ENCODE measurements at places on chromosomes 11 and 22. TPM values are rescaled to one million over a fixed set of nuclear protein-coding genes. Genes with fewer than 3 reads are reported as not detected.

TSSK2 gene
- not detected for total RNA-seq

DNA sequence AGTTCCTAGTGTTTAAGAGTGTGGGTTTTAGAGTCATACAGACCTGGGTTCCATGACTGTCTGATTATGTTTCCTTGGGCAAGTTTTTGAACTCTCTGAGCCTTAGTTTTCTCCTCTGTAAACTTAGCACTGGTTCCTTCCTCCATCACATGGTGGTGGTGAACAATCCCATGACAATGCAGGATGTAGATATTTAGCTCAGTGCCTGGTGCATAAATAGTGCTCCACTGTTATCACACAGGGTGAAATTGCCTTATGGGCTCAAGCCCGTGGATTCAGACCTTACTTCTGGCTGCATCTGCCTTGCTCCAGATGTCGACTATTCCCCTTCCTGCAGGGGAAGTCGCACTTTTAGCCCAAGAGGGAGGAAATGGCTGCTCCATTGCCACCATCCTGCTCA is 62.7 kb downstream of the LDLRAD3 start:
- no peaks in the 10 kb centered on the region for H3K4me1 ChIP-seq
- no peaks in the 10 kb centered on the region for H3K27me3 ChIP-seq
- H3K4me3 ChIP-seq = no peak overlapping the region
- H3K27ac ChIP-seq = no peak overlapping the region
- H3K36me3 ChIP-seq = no peaks in the 10 kb centered on the region

GTSE1 gene
- total RNA-seq = not detected

DNA sequence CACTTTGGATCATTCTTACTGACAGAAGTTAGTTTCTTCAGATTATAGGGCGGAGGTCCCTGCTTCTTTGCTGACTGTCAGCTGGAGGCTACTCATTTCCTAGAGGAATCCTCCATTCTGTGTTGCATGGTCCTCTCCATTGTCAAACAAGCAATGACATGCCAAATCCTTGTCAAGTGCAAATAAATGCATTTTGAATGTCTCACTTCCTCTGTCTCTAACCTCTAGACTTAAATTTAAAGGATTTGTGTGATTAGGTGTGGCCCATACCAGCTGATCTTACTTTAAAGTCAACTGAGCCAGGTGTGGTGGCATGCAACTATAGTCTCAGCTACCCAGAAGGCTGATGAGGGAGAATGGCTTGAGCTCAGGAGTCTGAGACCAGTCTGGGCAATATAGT is 458.4 kb upstream of the CCDC179 start:
- H3K4me1 ChIP-seq = no peaks in the 10 kb centered on the region
- H3K27me3 ChIP-seq = no peaks in the 10 kb centered on the region
- no peak overlapping the region for H3K4me3 ChIP-seq
- H3K27ac ChIP-seq = no peak overlapping the region

FAT3 gene
- total RNA-seq = 2.6 TPM

RCOR2 gene
- 11.8 TPM for total RNA-seq

DNA sequence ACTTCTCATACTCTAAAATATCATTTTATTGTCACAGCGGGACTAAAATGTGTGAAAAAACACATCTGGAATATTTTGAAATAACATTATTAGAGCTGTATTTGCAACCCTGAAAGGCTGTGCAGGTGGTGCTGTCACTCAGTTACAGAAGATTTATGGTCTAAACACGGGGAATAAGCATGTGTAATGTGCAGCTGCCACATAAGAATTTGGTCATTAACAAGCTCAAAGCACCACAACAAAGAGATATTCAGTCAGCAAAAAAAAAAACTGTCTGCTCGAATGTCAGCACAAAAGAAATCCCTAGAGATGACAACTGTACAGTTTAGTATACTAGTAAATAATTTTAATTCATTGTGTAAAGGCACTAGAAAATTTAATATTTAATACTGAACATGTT is 31.3 kb downstream of the TMEM123 start:
- peaks cover 2% of the 10 kb centered on the region for H3K36me3 ChIP-seq
- no peaks in the 10 kb centered on the region for H3K27me3 ChIP-seq

DNA sequence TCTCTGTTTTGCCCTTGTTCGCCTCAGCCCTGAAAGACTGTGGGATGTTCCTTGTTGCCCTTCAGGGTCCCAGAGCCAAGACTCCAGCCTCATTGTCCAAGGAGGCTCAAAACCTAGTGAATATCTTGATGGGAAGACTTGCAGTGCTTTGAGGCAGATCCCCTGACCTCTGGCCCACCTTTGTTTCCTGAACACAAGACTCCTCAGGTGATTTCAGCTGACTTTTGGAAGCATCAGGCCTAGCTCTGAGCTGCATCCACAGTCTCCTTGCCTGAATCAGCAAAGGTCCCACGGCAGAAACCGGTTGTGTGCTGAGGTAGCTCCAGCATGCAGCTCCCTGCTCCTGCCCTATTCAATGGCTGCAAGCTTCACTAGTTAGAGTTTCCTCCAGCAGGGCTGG is 159.3 kb upstream of the B3GAT1 start:
- H3K36me3 ChIP-seq = no peaks in the 10 kb centered on the region
- H3K4me3 ChIP-seq = no peak overlapping the region
- no peak overlapping the region for H3K27ac ChIP-seq
- no peaks in the 10 kb centered on the region for H3K4me1 ChIP-seq
- H3K27me3 ChIP-seq = no peaks in the 10 kb centered on the region

DNA sequence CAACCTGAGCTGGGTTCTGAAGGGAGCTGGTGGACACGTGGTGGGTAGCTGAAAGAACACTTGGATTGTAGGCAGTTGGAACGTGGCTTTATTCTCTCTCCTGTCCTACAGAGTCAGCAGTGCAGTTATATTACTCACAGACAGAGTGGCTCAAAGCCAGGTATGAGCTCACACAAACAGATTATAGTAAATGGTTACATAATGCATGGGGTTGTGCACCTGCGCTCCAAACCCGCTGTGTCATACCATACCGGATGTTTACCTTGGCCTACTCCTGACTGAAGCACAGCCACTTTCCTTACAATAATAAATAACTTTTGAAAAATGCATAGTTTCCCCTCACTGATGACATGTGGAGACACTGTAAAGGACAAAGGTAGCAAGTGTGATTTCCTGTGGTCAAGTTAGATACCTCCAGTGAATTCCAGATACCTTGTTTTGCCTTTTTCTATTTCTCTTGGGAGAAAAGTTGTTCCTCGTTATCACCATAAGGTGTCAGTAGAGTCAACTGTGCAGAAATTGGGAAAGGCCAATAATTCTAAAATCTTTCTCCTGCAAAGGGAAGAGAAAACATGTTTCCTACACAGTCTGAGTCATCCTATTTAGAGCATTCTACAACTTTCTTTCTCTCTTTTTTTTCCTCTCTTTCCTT is 13.5 kb downstream of the MS4A6A start:
- no peaks in the 10 kb centered on the region for H3K27me3 ChIP-seq
- no peak for DNase-seq
- no peak overlapping the region for H3K27ac ChIP-seq
- no peaks in the 10 kb centered on the region for H3K36me3 ChIP-seq

PRODH gene
- total RNA-seq = 1.0 TPM

GRCh38 chr11:7272373-7272772 is 20.7 kb downstream of the SYT9 start:
- no peak overlapping the region for H3K4me3 ChIP-seq
- no peak for DNase-seq
- no peak overlapping the region for H3K27ac ChIP-seq
- H3K36me3 ChIP-seq = no peaks in the 10 kb centered on the region
- no peaks in the 10 kb centered on the region for H3K4me1 ChIP-seq
- H3K27me3 ChIP-seq = no peaks in the 10 kb centered on the region

- H3K4me1 ChIP-seq = no peaks in the 10 kb centered on the region
- H3K27ac ChIP-seq = peak within 1 kb of the TSS; percentile 77
- no peaks in the 10 kb centered on the region for H3K27me3 ChIP-seq
- DNase-seq = peak; percentile 78
- H3K36me3 ChIP-seq = no peaks in the 10 kb centered on the region
These were observed at the start of gene CLTCL1 for GRCh38 chr22:19291580-19292457. Gene CLTCL1, minus strand, starts transcription at chr22:19291719. Its CDS starts 78 bp downstream, at chr22:19291641.

- no peaks in the 10 kb centered on the region for H3K36me3 ChIP-seq
- no peak overlapping the region for H3K4me3 ChIP-seq
- DNase-seq = no peak
- no peak overlapping the region for H3K27ac ChIP-seq
- H3K4me1 ChIP-seq = no peaks in the 10 kb centered on the region
These were observed 95.7 kb downstream of the PDE2A start for GRCh38 chr11:72578566-72578965.

GRCh38 chr11:8757533-8757932 is 74.9 kb downstream of the RPL27A start:
- peak overlapping the region; percentile 78 for H3K27ac ChIP-seq
- H3K36me3 ChIP-seq = no peaks in the 10 kb centered on the region
- no peak for DNase-seq
- no peaks in the 10 kb centered on the region for H3K27me3 ChIP-seq
- H3K4me1 ChIP-seq = peaks cover 30% of the 10 kb centered on the region

DNA sequence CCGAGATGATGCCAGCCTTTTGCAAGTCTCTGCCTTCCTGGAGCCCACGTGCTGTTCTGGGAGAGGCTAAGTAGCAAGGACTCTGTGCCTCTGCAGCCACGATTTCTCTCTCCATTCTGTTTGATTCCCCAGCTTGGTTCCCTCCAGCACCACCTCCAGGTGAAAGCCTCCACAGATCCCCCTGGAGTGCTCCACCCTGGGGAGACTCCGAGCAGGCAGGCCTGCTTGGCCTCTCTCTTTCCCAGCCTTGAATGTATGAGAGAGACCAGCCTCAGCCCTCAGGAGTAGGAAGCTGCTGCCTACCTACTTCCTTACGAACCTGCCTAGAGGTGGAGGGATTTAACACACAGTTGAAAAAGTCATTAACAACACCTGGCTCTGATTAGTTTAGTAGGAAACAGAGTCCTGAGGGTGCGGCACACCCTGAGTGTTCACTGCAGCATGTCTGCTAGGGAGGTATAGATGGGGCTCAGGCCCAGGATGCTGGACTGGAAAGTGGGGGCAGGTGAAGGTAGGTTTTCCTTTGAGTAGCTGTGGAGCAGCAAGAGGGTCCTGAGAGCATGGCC is 22.5 kb downstream of the TMPRSS5 start:
- no peaks in the 10 kb centered on the region for H3K36me3 ChIP-seq
- H3K27ac ChIP-seq = no peak overlapping the region
- no peaks in the 10 kb centered on the region for H3K27me3 ChIP-seq
- H3K4me3 ChIP-seq = no peak overlapping the region
- H3K4me1 ChIP-seq = no peaks in the 10 kb centered on the region
- no peak for DNase-seq

GRCh38 chr22:49302150-49302460 is 525.6 kb downstream of the BRD1 start:
- H3K27ac ChIP-seq = no peak overlapping the region
- no peak overlapping the region for H3K4me3 ChIP-seq
- H3K27me3 ChIP-seq = no peaks in the 10 kb centered on the region
- no peak for DNase-seq
- H3K36me3 ChIP-seq = no peaks in the 10 kb centered on the region

OR4A47 gene
- not detected for total RNA-seq

DNA sequence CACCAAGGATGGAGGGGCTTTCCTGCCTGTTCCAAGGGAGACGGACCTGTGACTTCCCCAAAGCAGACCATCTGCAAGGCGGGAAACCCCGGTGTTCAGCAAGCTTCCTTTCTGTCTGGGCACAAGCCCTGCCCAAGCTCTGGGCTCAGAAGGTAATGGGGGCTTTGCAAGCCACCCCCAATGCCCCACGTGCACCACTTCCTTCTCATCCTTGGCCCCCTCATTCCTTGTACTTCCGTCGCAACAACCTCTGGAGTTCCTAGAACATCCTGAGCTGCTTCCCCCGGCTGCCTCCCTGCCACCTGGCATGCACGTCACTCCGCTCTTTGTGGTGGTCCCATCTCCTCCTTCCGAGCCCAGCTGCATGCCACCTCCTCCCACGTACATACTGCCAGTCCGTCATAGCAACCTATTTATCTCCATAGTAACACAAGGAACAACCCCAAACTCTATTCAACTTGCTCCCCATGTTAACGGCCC is 3.9 kb downstream of the MYEOV start:
- H3K27me3 ChIP-seq = no peaks in the 10 kb centered on the region
- H3K4me1 ChIP-seq = no peaks in the 10 kb centered on the region
- H3K4me3 ChIP-seq = no peak overlapping the region
- DNase-seq = no peak

DNA sequence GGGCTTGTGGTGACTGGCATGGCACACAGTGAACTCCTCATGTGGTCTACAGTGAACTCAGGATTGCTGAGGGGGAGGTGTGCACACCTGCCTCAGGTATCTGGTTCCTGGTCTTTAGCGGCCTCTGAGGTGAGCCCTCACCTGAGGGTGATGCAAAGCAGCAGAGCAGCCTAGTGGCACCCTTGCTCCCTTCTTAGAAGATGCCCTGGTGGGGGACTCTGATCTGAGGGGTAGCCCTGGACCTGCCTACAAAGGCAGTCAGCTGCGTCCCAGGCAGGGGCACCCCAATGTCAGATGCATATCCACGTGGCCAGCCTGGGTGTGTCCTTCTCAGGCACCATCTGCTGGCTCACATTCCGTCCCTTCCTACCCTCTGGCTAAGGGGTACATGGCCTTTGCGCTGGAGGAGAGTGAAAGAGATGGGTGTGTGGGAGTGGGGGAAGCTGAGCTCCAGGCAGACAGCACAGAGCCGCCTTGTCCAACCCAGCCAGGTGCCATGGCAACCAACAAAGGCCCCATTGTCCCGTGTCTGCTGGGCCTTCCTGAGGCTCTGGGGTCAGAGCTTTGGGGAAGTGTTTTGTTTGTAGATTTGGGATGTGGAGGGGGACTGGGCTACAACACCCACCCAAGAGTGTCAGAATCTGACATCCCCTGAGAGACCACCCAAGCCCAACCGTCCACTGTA is 5.8 kb downstream of the PLEKHB1 start:
- no peak for DNase-seq
- no peak overlapping the region for H3K27ac ChIP-seq
- no peaks in the 10 kb centered on the region for H3K4me1 ChIP-seq
- H3K27me3 ChIP-seq = no peaks in the 10 kb centered on the region
- H3K4me3 ChIP-seq = no peak overlapping the region
- no peaks in the 10 kb centered on the region for H3K36me3 ChIP-seq

GRCh38 chr11:61848631-61849030 is 20.5 kb downstream of the FADS2 start:
- no peak for DNase-seq
- H3K27ac ChIP-seq = no peak overlapping the region
- no peaks in the 10 kb centered on the region for H3K27me3 ChIP-seq
- no peaks in the 10 kb centered on the region for H3K36me3 ChIP-seq

GRCh38 chr11:134714021-134714656 is 302.1 kb upstream of the B3GAT1 start:
- no peak for DNase-seq
- no peak overlapping the region for H3K27ac ChIP-seq
- H3K4me3 ChIP-seq = no peak overlapping the region
- H3K36me3 ChIP-seq = no peaks in the 10 kb centered on the region
- H3K27me3 ChIP-seq = no peaks in the 10 kb centered on the region

DEFB131B gene
- not detected for total RNA-seq

GRCh38 chr11:95338430-95338991 is 107.5 kb upstream of the SESN3 start:
- no peaks in the 10 kb centered on the region for H3K36me3 ChIP-seq
- peaks cover 26% of the 10 kb centered on the region for H3K4me1 ChIP-seq

- no peaks in the 10 kb centered on the region for H3K27me3 ChIP-seq
- no peak overlapping the region for H3K27ac ChIP-seq
- H3K4me3 ChIP-seq = no peak overlapping the region
- no peaks in the 10 kb centered on the region for H3K36me3 ChIP-seq
These were observed 150.8 kb upstream of the MTMR2 start for GRCh38 chr11:96074551-96075310.

OR6M1 gene
- total RNA-seq = not detected

GRCh38 chr11:125192183-125192582 is 27.6 kb downstream of the PKNOX2 start:
- no peak overlapping the region for H3K4me3 ChIP-seq
- H3K27me3 ChIP-seq = no peaks in the 10 kb centered on the region
- no peak overlapping the region for H3K27ac ChIP-seq
- no peaks in the 10 kb centered on the region for H3K4me1 ChIP-seq

OR8D4 gene
- total RNA-seq = not detected

Data from uterus (tissue), 4 donors.